Retina (tissue), 1 donor: ENCODE measurements at places on chromosomes 6 and 20.

- peak; percentile 16 for DNase-seq
Measured at GRCh38 chr6:36139431-36139830, 9.1 kb downstream of the MAPK13 start.

GRCh38 chr20:24619212-24619611 lies 149.8 kb downstream of the SYNDIG1 start:
- no peak for DNase-seq

DNA sequence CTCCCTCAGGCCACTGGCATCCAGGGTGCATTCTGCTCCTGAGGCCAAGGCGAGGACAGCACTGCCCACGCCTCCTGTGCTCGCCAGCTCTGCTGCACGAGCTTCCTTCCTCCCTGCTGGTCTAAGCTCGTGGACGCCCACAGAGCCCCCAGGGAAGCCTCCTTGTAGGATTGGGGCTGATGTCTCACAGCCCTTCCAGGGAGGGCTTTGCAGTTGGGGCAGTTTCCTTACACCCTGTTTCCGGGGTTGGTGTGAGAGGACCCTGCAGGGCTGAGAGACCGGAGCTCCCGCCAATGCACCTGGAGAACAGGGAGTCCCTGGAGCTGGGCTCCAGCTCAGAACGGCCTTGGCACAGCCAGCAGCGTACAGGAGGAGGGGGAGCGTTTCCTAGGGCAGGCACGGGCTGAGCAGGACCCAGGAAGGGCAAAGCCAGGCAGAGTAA lies 172.4 kb upstream of the PDE10A start:
- no peak for DNase-seq

- peak; percentile 51 for DNase-seq
Measured at GRCh38 chr6:7145885-7146828, 38.4 kb downstream of the RREB1 start.

DNA sequence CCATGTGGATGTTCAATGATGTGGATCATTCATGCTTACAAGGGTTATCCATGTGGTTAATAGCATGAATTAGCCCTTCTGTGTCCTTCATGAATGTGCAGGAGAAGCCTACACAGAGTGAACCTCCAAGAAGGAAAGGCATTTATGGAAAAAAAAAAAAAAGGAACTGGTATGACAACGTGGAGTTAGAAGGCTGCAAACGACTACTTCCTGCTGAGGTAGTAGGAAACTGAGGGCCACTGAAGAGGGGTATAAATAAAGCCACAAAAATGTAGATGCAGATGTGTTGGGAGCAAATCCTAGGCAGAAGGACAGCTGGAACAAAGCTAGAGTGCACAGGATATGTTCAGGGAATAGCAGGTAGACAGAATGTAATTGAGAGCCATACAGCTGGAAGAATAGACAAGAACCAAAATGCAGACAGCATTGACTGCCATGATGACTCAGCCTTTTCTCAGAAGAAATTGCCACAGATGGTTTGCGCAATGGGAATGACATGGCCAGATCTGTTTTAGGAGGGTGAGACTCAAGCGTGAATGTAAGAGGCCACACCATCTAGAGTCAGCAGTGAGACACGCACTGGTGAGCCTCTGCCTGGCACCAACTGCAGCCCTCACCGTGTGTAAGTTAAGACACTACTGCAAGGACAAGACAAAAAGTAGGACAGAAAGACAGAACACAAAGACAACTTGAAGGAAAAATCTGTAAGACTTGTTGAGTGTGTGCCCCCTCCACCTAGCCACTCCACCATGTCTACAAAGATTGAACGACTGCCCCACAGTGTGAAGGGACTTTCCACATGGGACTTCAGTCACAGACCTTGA lies 79.8 kb downstream of the KIF13A start:
- DNase-seq = no peak

DNA sequence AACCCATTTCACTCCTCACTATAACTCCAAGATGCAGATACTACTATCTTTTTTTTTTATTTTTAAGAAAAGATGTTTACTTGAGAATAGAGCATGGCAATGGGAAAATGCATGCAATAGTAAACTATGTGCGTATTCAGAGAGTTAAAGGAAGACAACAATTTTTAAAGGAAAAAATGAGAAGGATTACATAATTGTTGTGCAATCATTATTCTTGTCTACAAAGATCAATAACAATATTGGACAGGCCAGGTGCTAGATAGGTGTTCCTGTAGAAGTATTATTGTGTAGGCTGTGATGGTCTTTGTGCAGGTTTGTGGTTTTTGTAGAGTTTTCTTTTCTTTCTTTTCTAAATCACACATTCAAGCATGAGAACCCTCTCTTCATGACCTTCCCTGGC lies 20.6 kb downstream of the CYP39A1 start:
- DNase-seq = no peak

DNA sequence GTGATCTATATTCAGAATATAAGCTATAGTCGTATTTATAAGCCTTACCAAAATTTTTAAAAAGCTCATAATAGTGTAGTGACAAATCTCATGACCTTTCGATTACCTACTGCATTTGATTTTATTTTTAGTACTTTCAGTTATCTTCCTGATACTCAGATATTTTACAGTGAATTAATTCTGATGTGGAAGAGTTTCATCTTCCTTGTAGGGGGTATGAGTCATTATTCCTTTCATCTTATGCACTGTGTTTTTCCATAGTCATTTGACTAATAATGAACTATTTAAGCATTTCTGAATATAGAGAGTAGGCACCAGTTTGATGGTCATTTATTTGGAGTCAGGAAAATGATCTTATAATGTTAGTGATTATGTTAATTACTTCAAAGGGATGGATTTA lies 36.4 kb downstream of the HDGFL1 start:
- DNase-seq = no peak

DNA sequence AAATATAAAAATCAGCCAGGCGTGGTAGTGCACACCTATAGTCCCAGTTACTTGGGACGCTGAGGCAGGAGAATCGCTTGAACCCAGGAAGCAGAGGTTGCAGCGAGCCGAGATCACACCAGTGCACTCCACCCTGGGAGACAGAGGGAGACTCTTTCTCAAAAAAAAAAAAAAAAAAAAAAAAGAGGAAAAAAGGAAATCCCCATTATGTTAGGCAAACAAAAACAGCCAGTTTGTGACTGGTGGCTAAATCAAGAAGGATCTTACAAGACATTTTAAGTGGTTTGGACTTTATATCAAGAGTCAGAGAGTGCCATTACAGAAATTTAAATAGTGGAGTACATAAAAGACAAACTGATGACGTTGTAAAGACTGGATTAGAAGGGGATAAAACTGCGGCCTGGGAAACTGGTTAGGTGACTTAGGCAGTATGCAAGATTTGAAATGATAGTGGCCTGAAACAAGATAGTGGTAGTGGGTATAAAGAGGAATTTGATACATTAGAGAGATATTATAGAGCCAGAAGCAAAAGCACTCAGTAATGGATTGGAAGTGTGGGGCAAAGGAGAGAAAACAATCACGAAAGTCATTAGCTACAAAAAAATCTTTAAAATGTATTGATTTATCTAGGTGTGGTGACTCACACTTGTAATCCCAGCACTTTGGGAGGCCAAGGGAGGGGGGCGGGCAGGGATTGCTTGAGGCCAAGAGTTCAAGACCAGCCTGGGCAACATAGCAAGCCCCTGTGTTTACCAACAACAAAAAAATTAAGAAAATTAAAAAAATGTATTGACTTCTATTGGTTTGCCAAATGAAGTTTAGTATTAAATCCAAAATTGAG lies 1.7 kb upstream of the MYO6 start:
- no peak for DNase-seq

GRCh38 chr20:52446421-52447224 lies 255.0 kb upstream of the ZFP64 start:
- no peak for DNase-seq

- no peak for DNase-seq
Measured at GRCh38 chr6:112330071-112330878, 16.9 kb upstream of the RFPL4B start.

GRCh38 chr6:51578362-51578761 lies 509.1 kb downstream of the PKHD1 start:
- no peak for DNase-seq

DNA sequence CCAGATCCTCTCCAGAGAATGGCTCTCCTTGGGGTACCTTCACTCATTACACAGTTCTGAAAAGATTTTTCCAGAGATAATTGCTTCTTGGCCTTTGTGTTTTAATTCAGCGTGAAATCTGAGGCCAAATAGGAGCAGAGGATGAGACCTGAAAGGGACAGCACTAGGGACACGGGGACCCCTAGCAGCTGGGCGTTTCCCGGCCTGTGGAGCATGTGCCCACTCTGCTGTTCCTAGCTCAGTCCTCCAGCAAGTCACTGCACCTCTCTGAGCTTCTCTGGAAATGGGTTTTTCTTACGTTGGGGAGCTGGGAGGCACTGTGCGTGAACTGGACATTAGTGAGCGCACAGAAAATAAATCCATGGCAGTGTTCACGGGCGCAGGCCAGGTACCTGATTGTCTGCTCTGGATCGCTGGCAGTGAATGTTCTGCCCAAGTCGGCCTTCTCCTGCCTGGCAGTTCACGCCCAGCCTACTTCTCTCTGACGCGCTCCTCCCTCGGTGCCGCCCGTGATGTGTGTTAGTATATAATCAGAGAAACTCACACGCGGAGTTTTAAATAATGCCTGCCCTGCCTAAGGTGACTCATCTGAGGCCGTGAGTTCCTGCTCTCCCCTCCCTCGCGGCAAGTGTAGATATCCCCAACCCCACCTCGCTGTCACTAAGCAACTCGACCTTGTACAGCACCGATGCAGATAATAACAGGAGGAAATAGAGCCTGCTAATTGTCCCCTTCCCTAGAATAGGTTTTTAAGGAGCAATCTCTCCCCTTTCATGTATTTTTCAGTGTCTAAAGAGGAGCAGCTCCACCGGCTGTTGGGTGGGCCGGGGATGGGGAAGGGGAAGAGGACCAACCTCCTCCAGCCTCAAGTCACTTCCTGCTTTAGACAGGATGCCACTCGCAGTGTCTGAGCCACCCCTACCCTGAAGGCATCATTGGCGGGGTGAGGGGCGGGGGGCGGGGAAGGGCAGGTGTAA lies 2.7 kb upstream of the TUBB2A start:
- DNase-seq = no peak

GRCh38 chr20:17666481-17666880 lies 15.6 kb downstream of the RRBP1 start:
- DNase-seq = no peak

GRCh38 chr6:52994839-52995088 lies 320 bp downstream of the GSTA4 start:
- DNase-seq = no peak

DNA sequence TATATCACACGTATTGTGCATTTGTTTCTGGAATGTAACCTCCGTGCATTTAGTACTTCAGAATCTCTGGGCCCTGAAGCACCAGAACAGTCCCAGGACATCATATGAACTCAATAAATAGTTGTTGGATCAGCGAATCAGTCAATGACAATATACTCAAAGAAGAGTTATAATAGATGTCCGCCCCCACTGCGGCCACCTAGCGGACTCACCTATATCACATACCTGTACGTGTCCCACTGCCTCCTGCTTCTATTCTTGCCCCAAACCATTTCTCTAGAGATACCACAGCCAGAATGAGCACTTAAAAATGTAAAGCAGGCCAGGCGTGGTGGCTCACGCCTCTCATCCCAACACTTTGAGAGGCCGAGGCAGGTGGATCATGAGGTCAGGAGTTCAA lies 73.9 kb downstream of the DCDC2 start:
- DNase-seq = no peak

DNA sequence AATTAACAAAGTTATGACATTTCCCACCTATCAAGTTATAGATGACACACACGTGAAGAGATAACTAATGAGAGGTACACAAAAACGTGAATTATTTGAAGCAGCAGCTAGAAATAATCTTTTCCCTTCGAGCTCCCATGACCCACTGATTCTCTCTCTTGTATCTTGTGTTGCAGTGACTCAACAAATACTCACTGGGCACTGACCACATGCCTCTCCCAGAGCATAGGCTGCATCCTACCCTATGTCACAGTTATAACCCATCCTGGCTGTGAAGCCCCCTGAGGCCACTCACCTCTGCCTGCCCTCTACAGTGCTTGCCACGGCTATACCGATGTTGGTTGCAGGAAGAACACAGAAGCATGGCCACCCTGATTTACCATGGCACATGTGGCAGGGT lies 91.8 kb downstream of the INSM1 start:
- no peak for DNase-seq

DNA sequence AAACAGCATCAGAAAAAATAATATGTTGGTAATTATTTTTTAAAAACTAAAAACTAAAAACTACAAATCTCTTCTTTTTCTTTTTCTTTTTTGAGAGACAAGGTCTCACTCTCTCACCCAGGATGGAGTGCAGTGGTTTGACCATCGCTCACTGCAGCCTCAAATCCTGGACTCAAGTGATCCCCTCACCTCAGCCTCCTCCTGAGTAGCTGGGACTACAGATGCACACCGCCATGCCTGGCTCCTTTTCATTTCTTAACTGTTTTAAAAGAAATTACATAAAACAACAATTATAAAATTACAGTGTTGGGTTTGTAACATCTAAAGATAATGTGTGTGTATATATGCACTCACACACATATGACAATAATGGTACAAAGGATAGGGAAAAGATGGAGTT lies 24.1 kb downstream of the HLA-E start:
- no peak for DNase-seq

DNA sequence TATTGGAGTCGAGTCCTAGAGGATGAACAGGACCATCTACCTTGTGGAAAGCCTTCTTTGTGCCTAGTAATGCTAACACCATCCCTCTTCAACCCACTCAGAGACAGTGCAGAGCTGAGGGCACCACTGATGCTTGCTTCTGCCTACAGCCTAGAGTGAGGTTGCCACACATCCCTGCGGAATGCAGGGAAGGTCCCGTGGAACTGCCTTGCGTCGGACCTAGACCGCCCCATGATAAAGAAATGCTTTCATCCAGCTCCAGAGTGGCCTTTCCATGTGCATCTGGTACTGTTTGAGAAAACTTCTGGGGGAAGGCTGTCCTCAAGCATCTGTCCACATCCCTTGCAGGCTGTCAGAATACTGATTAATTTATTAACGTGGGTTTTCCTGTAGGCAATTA lies 168.4 kb downstream of the PHACTR1 start:
- peak; percentile 30 for DNase-seq
